ENCODE measurements at places on chromosomes 1 and 21.

- no peak for DNase-seq
Observed at GRCh38 chr1:9542430-9542829, 3.2 kb downstream of the SLC25A33 start.

DNA sequence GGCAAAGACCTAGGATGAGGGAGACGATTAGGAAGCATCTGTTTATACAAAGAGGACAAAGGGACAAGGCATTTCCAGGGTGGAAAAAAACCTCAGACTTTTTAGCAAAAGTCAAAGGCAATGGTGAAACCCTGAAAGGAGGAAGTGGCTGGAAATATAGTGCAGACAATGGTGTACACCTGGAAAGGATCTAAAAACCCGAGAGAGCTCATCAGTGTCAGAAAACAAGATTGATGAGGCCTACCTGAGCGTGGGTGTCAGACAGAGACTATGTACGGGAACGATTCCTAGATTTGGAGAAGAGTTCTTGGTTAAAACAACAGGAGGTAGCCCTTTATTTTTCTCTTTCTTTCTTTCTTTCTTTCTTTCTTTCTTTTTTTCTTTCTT is 68.8 kb upstream of the HUNK start:
- DNase-seq: no peak

DNA sequence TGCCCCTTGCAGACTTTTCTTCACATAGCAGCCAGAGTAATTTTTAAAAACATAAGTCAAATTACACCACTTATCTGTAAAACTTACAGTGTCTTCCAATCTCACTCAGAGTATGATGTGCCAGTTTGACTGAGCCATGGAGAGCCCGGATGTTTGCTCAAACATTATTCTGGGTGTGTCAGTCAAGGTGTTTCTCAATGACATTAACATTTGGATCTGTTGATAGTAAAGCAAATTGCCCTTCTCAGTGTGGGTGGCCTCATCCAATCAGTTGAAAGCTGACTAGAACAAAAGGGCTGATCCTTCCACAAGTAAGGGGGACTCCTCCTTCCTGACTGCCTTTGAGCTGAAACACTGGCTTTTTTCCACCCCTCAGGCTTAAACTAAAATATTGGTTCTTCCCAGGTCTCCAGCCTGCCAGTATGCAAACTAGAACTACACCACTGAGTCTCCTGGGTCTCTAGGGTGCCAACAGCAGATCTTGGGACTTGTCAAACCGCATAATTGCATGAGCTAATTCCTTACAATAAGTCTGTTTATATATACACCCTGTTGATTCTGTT is 157.9 kb upstream of the CTTNBP2NL start:
- no peak for DNase-seq

DNA sequence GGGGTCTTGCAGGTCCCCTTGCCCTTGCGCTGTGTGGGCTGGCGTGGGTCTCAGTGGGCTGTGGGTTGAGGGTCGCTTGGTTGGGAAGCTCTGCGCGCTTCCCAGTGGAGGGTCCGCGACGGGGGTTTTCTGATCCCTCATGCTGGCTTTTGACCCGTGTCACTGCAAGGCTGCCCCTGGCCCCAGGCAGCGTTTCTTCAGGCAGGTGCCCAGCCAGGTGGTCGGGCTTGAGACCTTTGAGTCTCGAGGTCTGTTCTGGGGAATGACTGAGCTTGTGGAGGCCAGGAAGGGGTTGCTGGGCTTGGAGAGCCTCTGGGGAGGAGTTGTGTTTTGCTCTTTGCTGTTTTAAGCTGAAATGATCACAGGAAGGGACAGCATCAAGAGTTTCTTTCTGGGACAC is 5.3 kb downstream of the SKI start:
- no peak for DNase-seq

Data from LoVo (cell line).